NB4 (cell line): ENCODE measurements at places on chromosomes 11 and 22.

DNA sequence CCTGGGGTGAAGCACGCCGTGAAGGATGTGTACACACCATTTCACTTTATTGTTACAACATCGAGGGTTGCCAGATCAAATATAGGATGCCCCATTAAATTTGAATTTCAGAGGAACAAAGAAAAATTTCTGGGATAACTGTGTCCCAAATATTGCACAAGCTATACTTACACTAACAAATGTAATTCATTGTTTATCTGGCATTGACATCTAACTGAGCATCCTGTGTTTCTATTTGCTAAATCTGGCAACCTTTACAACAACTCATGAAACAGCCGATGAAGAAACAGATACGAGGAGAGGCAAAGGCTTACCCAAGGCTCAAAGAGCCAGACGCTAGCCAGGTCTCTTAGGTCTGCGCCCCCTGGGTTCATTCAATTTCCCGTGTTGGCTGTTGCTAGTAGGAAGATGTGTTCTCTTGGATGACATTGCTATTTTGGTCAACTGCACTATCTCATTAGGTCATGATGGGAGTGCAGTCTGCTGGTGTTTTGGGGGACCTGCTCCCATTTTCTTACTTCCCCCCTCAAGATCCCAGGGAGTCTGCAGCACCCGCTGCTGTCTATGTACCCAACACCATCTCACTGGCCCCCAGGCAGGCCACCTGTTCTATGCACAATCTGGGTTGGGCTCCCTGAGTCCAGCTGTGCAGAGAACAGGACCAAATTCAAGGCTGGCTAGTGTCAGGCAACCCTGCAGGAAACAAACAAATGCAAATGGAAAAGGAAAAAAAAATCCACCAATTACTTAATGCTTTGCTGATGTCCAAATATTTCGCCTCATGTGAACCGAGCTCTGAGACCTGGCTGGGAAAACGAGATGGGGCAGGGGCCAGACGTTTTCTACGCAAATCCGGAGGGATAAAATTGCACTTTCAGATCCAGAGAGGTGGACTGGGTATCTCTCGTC is 560.9 kb downstream of the MIAT start:
- DNase-seq: no peak

DNA sequence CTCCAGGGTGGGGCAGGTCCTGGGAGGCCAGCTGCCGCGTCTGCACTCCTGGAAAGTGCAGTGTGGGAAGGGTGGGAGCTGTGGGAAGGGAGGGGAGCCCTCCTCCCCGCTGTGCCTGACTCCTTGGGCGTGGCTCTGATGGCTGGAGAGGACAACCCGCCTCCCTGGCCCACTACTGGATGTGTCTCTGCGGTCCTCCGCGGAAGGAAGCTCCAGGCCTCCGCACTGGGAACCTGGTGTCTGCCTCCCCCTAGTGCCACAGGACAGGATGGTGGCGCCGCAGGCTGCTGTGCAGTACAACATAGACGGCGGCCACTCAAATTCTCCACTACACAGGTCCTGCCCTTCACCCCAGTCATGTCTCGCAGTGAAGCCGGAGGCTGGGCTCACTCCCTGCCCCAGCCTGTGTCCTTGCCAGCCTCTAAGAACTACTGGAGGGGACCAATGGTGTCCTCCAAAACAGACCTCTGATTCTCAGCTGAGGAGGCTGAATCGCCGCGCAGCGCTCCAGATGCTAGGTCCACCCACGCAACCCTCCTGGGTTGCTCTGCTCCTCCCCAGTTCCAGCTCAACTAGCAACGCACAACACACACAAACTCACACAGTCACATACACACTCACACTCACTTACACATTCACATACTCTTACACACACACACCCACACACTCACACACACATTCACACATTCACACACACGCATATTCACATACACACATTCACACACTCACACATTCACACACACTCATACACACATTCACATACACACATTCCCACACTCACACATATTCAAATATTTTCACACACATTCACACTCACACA is 12.4 kb upstream of the DSCAML1 start:
- peak; percentile 72 for DNase-seq

- DNase-seq: no peak
Measured at GRCh38 chr22:35664955-35665587, 16.8 kb downstream of the APOL6 start.

GRCh38 chr22:38271927-38272372 is 860 bp downstream of the TMEM184B start:
- no peak for DNase-seq

GRCh38 chr11:34332524-34332923 is 25.3 kb downstream of the ABTB2 start:
- DNase-seq: no peak

GRCh38 chr11:122201106-122201505 is 85.1 kb upstream of the BLID start:
- no peak for DNase-seq

DNA sequence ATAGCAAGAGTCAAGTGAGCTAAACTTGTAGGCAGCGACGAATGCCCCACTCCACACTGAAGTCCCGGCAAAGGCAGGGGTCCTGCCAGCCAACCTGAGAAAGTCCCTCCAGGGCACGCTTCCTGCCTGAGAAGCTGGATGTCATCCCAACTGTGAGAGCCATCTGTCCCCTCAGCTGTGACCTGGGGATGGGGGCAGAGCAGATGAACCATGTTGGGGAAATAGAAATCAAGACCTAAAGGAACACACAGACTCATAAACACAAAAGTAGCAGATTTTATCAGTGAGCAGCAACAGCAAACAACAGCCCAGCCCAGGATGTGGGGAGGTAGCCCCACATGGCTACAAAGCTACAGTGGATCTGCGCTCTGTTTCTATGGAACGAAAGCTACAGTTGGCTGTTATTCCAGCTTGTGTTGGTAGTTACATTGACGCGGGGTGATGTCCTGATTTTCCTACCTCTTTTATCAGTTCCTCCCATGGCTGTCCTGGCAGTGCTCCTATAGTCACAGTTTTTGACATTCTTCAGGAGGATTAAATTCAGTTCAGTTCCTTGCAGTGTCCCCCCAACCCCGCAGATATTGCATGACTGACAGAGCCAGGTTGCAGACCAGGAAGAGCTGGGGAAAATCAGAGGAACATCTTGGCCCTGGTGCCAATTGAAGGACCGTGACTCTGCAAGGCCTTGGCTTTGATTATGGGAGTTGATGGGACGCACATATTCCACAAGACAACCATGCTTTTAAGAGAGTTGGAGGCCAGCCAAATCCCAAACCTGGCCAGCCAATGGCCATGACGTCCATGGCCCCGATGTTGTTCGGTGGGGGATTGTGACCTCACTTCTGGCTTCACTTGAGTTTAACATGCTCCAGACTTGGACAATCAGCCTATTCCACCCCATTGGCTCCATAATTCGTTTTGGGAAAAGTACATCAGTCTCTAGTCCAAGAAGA is 14.6 kb downstream of the MRGPRD start:
- no peak for DNase-seq

DNA sequence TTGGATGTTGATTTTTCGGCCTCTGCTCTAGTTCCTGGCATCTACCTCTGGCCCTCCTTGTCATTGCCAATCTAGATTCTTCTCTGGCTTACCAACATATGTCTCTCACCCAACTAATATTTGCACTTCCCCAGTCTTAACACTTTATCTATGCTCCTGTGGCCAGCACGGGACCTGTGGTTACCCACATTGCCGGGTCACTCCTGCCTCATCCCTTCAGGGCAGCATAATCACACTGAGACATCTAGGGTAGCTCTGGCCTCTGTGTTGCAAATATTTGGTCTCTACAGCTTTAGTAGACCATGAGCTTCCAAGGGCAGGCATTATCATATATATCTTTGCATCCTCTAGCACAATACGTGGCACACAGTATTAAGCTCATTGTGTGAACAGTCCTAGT is 182.0 kb upstream of the ARHGAP20 start:
- peak; percentile 20 for DNase-seq

- no peak for DNase-seq
Measured at GRCh38 chr22:45125188-45125587, 38.5 kb upstream of the NUP50 start.

DNA sequence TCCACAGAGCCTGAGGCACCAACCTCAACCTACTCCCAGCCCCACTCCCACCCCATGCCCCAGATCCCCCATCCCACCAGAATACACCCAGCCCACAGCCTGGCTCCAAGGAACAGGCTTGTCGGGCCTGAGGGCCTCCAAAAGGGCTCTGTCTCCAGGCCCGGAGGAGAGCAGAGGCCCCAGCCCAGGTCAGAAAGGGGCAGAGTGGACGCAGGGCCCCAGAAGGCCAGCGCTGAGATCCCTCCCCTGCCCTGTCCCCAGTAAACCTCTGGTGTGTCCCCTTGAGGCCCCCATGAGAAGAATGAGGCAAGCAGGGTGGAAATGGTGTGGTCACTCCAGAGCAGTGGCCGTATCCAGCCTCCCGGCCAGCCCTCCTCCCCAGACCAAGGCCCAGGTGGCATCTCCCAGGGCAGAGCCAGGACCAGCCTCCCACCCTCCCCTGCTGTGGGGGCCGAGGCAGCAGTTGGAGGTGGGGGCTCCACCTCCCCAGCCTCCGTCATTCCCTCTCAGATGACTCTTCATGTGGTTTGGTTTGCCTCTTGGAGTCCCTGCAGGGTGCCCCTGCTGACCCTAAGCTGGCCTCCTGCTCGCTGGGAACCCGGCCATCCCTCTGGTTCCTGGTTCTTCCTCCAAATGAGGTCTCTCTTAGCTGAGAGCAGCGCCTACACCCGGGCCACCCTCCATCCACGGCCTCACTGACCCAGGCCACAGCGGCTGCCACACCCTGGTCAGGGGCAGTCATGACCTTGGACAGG is 195.0 kb downstream of the IGLL1 start:
- no peak for DNase-seq

DNA sequence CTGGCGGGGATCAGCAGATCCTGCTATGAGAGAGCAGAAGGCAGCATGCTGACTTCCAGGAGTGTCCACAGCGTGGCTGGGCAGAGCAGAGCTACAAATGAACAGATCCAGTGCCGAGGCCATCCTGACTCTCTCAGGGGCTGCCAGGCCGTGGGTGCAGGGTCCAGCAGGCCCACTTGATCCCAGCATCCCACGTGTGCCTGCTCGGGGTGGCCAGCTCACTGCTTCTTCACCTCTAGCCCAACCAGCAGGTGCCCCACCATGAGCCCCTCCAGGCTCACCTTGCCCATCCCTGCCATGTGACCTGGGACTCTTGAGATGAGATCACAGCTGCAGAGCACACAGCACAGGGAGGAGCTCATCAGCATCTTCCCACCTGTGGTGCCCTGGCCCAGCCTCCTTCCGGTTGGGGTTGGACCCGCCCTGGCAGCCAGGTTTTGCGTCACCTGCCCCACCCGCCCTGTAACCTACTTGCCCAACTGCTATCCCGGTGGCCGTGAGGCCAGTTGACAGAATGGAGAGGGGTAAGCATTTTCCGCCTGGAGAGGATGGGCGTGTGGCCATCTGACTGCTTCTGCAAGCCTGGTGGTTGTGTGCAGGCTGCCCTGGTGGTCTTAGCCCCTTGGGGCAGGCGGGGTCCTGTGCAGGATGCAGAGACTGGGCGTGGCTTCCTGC is 11.0 kb downstream of the TANGO2 start:
- DNase-seq: no peak

DNA sequence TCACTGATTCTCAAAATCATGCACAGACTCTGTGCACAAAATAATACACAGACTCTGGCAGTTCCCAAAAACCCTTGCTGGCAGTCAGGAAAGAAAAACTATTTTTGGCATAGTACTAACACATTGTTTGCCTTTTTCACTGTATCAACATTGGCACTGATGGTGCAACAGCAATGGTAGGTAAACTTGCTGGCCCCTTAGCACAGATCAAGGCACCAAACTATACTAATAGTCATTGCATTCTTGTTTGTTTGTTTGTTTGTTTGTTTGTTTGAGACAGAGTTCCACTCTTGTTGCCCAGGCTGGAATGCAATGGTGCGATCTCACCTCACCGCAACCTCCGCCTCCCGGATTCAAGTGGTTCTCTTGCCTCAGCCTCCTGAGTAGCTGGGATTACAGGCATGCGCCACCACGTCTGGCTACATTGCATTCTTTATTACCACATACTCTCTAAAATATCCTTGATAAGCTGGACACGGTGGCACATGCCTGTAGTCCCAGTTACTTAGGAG is 81.0 kb upstream of the SLC6A5 start:
- DNase-seq: no peak

DNA sequence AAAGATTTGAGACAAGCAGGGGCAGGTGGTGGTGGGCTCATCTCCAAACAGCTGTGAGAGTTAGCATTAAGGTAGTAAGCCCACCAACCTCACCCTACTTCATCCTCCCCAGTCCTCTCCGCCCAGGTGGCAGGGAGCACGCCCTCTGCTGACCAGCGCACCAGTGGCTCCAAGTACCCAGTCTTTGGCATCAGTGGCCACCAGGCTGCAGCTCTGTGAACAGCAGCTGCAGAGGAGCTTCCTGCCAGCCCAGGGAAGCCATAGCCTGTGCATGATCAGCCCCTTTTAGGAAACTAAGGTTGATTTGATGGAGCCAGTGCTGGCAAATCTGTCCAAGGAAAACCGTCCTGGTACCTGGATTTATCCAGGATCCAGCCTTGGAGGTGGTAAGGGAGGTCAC is 21.7 kb downstream of the CAVIN3 start:
- DNase-seq: peak; percentile 31

DNA sequence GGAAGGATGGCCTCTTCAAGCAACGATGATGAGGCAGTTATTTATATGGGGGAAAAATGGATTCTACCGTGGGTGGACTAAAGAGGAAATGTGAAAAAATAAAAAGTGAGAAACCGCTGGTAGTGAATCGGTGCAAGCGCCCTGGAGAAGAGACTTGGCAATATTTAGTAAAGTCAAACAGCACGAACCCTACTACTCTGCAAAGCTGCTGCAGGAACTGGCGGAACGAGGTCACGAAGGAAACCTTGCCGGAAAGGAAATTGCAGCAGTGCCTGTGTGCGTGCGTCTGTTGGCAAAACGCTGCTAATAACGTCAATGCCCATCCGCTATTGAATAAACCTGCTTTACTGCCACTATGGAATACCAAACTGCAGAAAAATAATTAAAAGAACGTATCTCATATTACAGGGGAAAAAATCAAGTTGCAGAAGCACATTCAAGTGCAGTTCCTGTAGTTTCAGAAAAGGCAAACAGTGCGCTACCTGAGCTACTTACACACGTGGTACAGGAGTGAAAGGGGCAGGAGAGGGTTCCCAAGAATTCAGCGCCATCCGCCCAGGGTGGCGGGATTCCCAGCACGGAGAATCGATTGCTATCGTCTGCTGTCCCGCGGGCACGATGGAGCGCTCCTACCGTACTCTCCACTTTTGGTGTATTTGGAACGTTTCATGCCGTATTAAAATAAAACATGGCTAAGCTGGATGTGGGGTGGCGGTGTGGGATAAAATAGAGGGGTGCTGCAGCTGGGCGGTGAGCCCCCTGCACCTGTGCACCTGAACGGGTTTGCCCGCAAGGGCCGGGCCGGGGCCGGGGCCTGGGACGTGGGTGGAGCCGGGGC is 585 bp upstream of the NADSYN1 start:
- peak; percentile 85 for DNase-seq
